ENCODE measurements at places on chromosomes 5 and 9.

GRCh38 chr5:168992016-168992415 lies 308.9 kb downstream of the SLIT3 start:
- DNase-seq = no peak

- no peak for DNase-seq
Measured at GRCh38 chr5:127985811-127986325, 97.7 kb upstream of the SLC12A2 start.

DNA sequence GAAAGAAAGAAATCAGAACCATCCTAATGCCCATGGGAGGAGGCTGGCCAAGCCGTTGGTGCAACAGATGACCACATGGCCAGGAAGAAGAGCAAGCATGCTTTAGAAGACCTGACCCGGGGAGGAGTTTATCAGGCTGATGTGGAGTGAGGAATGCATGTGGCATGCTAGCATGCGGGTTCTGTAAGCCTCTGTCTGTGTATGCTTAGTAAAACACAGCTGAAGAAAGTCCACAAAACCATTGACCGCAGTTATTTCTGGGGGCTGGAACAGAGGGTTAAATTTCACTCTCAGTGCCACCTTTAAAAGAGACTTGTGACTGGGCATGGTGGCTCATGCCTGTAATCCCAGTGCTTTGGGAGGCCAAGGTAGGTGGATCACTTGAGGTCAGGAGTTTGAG lies 19.1 kb downstream of the GFI1B start:
- no peak for DNase-seq

GRCh38 chr9:72579190-72579589 lies 57.8 kb downstream of the TMC1 start:
- no peak for DNase-seq

GRCh38 chr5:78927657-78928282 lies 57.3 kb downstream of the ARSB start:
- no peak for DNase-seq

DNA sequence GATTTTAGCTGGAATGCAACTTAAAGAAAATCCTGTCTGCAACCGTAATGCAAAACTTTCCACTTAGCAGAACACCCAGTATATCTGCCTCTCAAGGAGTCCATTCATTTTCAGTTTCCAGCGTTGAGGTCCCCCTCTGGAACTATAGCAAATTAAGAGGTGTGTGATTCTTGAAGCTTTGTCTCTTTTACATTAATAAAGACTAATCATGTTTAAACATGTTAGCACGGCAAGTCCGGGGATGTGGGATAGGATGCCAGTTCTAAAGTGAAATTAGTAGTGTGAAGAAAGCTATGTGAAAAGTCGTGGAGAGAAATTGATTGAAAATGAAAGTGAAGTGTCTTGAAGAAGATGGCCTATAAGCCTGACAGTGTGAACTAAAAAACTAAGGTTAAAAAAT lies 429.1 kb downstream of the NR2F1-AS1 start:
- DNase-seq = no peak

- no peak for DNase-seq
Measured at GRCh38 chr9:94514722-94515121, 40.2 kb upstream of the PCAT7 start.

DNA sequence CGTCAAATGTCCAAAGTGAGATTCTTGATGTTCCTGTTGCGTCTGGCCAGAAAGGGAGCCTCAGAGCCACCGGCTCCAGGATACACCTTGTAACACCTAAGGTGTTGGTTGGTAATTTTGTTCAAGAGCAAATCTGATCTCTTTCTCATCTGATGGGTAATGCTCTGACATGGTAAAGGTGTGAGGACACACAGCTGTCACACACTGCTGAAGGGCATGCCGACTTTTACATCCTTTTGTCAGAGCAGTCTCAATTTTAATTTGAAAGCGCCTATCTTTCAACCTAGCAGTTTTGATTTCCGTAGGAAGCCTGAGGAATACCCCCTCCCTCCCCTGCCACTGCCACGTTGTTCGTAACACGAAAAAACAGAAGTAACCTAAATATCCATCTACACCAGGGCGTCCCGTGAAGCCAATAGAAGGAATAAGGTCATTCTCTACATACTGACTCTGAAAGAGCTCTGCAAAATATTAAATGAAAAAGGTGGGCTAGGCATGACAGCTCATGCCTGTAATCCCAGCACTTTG lies 57.4 kb downstream of the TSTD2 start:
- no peak for DNase-seq

DNA sequence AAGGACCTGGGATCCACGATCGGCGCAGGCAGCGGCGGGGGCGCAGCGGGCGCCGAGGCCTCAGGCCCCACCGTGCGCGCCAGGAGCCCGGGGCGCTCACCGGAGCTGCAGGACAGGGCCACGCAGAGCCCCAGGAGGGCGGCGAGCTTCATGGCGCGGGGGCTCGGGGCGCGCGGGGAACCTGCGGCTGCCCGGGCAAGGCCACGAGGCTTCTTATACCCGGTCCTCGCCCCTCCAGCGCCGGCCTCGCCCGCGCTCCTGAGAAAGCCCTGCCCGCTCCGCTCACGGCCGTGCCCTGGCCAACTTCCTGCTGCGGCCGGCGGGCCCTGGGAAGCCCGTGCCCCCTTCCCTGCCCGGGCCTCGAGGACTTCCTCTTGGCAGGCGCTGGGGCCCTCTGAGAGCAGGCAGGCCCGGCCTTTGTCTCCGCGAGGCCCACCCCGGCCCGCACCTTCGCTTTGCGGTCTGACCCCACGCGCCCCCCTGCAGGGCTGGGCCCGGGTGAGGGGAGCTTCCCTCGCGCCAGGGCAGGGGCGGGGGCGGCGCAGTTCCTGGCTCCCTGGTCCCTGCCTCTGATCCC lies at the start of gene SCGB3A1:
Gene SCGB3A1 (minus strand): TSS at position 189 of the 577 bp plus-strand sequence. CDS start 37 bp downstream, at position 152.
- DNase-seq = peak; percentile 59

DNA sequence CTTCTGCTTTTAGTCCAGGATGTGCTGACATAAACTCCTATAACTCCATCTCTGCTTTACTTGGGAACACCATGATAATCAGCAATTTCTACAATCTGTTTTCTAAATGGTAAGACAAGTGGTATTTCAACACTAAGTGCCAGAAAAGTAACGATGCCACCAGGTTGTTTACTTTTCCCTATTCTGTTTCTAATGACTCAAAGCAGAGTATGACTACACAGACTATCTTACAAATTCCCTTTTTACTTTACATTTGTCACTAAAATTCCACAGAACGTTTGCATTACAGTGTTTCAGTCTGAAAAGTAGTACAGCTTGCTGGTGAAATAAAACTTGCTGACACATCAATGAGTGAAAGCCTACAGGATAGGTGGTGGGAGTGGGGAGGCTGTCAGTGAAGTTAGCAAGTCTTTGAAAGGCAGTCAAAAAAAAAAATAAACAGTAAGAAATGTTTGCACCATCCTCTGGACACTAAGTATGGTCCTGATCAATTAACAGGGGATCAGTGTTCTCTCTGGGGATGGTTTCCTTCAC lies 186.5 kb downstream of the LURAP1L start:
- no peak for DNase-seq

DNA sequence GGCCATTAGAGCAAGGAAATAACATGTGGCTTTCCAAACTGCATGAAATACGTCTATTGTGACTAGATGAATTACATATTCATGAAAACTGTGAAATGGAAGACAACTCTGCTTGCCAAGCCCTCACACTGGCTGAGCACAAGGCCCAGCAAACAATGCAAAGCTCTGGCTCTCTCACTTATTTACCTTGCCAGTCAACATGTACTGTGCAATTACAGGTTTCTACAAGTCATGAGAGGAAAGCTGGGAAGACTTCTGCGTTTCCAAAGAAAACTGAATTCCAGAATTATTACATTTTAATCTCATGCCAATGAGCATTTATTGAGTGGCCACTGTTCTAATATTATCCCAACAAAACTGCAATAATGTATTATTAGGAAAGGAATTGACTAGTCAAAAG lies 12.1 kb upstream of the C5orf63 start:
- no peak for DNase-seq

DNA sequence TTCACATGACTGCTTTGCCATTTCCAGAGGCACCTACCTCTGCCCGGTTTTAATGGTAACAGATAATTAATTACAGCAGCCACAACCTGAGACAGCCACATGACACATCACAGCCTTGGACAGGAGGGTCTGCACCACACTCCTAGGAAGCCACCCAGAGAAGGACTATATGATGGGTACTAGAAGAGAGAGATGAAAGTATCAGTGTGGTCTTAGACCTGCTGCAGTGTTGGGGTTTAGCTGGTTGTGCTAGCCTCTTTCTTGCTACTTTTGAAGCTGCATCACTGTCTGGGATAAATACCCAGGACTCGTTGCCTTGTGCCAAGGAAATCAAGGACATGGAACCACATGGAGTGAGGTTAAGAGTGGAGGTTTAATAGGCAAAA lies 266.4 kb downstream of the ICE1 start:
- no peak for DNase-seq

DNA sequence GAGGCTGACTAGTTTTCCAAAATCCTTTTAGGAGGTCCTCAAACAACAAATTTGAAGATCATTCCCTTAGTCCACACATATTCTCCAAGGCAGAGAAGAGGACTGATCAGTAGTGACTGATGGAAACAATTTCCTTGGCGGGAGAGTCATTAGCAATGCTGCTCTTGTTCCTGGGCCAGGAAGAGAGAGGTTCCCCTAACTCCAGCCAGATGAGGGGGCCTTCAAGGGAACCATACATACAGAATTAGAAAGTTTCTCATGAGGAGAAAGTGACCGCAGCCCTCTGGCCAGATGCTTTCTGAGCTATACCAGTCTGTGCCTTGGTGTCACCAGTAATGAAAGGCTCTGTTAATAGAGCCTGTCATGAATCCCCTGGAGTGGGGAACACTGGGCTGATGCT lies 539.4 kb downstream of the BNC2 start:
- DNase-seq = no peak

All from sigmoid colon (tissue), 7 donors.